ENCODE measurements at places on chromosomes 7 and 10.
A peak's percentile ranks its signal among the peaks of the same experiment; 100 is the strongest.

GRCh38 chr10:23099816-23100215, 4.4 kb downstream of the MSRB2 start:
- no peak for DNase-seq

DNA sequence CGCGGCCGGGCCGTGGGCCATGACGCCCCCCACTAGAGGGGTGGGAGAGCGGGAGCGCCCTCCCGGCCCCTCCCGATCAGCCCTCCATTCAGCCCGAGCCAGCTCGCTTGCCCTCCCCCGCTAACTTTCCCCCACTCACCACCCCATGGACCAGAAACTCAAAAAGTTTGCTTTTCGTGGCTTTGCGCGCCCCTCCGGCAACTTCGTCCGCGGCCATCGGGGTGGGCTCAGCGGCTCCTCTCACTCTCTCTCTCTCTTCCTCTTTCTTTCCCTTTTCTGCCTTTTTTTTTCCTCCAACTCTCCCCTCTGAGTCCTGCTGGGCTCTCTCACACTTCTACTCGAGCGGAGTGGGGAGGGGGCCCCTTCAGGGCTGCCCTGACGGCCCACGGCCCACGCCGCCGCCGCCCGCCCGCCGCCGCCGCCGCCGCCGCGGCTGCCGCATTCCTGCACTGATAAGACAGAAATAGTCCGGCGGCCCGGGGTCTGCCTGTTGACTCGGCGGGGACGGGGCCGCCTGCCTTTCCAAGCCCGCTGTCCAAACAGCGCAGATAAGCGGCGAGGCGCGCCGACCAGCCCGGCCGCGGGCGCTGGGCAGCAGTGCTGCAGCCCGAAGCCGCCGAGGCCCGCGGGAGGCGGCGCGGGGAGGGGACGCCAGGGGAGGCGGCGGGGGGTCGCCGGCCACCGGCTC, at the start of gene SMARCD3:
Gene SMARCD3 (minus strand): TSS at position 349 of the 688 bp plus-strand sequence. CDS start 132 bp downstream, at position 217.
- no peak for DNase-seq

GRCh38 chr10:75744261-75744660, 312.8 kb downstream of the LRMDA start:
- DNase-seq = no peak

DNA sequence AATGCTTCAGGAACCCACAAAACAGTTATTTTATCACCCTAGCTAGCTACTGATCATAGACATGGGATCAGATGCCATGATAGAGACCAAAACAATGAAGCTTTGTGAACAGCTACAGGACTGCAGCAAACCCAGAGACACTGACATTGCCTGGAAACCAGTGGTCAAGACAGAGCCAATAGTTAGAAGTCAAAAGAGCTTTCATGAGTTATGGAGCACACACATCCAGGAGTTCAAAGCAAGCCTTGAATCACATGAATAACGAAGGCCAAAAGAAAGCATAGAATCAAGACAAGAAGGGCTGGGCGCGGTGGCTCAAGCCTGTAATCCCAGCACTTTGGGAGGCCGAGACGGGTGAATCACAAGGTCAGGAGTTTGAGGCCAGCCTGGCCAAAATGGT, 34.5 kb upstream of the GSAP start:
- DNase-seq = no peak

DNA sequence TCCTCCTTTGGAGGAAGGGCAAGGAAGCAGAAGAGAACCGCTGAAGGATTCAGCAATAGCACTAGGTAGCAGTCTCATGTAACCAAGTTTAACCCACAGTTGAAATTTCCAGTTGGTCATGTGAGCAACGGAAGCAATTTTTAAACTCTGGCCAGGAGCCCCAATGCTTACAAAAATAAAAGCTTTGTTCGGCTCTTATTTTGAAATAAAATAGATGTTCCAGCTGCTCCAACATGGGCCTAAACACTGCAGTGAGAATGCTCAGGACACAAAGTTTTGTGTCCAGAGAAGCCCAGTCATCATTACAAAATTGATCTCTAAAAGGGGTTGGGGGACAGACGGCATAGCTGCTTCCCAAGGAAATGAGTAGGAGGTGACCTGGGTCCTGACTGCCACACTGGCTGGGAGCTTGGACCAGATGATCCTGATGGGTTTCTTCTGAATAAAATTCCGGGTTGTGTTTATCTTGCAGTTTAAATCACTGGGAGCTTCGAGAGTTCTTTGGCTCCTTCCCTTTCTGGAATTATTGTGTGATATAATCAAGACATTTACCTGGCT, 452 bp upstream of the TMEM140 start:
- peak; percentile 44 for DNase-seq

DNA sequence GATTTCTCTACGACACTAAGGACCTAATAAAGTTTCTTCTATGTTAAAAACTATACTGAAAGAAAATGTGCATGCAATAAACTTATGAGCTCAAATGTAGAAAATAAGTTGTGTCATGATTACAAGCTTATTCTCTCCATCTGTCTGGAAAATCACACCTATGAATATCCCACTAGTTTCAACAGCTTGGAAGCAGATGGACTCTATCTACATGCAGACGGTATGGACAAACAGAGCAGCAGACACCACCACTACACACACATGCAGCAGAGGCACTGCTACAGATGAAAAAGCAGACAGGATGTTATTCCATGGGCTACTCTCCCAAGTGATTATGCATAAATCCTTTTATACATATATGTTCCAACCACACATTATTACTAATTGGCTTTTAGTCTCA, 123.4 kb upstream of the TARP start:
- DNase-seq = no peak

- no peak for DNase-seq
These were observed 3.9 kb downstream of the KLRG2 start for GRCh38 chr7:139479620-139480019.

GRCh38 chr7:55366461-55367070, 1.4 kb downstream of the LANCL2 start:
- peak; percentile 67 for DNase-seq

DNA sequence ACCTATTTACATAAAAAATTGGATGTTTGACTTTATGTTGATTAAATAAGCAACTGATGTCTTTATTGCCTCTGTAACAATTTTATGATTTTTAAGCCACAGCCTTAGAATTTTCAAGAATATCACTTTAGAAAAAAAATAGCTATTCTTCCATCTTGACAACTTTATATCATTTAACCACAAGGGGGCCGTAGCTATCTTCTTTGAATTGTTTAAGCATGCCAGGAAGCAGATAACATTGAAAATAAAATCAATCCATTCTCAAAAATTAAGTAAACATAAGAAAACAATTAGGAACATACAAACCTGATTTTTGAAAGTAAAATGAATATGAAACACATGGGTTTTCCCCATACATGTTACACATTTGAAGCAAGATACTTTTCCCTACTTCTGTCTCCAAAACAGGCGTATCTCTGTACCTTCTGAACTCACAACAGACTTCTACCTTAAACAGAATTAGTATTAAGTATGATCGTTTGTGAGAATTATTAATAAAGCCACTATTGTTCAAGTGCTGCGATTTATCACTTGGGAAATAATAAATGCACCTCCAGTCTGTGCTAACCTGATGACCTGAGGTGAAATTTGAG, 209.0 kb downstream of the CACNA2D1 start:
- DNase-seq = peak; percentile 80

GRCh38 chr10:123967626-123968243, 76.1 kb upstream of the CPXM2 start:
- peak; percentile 70 for DNase-seq

GRCh38 chr7:4025694-4026615, 656.1 kb upstream of the FOXK1 start:
- DNase-seq = no peak

GRCh38 chr10:127068485-127068884, 127.9 kb downstream of the INSYN2A start:
- DNase-seq = no peak

GRCh38 chr10:121608469-121609190, 10.4 kb upstream of the FGFR2 start:
- DNase-seq = peak; percentile 34

DNA sequence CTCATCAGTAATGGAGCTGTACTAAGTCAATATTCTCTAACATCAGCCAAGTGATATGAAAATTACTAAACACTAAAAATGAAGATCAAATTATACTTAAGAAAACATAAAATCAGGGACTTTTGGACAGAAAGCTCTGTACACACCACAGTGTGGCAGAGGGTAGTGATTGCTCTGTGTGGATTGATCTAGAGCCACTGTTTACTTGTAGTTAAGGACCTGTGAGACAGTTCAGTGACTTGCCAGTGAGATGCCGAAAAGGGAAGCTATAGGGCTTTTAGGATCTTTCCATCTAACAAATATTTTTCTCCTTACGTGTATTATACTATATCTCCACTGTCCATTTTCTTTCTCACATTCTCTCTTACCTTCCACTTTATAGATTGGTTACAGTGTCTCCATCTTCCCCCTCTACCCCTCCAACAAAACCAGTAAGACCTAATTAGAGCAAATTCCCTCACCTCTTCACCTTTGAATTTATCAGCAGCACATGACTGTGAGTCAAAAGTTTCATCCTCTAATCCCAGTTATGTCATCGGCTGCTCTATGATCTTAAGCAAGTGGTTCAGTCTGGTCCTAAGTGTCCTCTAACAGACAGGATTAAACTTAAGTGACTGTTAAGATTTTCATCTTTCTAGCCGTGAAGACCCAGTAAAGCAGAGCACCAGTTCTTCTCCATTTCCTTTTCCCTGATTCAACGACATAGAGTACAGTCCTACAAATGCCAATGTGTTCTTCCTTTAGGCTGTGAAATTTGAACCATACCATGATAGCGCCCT, 6.9 kb downstream of the PIK3CG start:
- DNase-seq = peak; percentile 45

DNA sequence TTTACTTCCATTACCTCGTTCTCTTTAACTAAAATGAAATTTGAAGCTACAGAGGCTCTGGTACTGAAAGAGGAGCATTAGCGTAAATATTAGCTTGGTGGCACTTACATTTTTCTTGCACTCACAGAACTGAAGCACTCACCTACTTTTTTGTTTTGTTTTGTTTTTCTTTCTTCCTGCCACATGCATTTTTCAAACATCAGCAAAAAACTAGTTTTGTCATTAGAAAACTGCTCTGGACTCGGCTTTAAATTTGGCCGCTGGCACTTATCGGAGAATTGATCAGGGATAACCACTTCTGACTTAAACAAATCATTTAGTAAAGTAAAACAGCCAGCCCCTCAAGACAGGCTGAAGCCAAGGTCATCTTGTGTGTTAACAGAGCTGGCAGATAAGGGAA, 216.3 kb downstream of the SFMBT2 start:
- no peak for DNase-seq

DNA sequence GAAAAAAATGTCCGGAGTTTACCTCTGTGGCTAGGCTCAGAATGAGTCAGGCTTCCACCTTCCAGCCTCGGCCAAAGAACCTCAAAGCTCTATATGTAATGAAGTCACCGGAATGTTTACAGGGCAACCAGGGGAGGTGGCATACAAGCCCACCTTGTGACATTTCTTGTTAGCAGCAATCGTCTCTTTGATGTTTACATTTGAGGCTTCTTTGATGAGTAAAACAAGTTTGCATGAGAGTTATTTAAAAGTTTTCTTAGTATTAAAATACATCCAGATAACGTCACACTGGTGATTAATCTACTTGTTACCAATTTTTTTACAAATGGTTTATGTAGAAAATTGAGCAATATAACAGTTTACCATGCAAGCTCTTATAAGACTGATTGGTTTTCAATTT, 133.1 kb upstream of the ADAM12 start:
- DNase-seq = no peak

DNA sequence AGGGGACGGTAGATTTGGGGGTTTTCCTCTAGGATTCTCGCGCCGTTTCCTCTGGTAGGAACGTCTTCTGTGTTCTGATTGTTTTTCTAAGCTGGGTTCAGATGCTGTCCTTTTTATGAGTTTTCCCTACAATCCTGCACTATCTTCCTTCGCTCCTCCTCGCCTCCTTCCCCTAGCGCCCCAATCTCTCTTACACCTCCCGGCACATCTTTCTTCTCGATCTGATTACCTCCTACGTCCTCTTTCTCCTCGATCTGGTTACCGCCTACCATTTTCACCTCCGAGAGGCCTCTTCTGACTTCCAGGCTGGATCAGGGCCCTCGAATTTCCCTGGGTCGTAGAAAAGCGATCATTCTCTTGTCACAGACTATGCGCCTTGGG, 413 bp downstream of the BUD31 start:
- peak; percentile 66 for DNase-seq

DNA sequence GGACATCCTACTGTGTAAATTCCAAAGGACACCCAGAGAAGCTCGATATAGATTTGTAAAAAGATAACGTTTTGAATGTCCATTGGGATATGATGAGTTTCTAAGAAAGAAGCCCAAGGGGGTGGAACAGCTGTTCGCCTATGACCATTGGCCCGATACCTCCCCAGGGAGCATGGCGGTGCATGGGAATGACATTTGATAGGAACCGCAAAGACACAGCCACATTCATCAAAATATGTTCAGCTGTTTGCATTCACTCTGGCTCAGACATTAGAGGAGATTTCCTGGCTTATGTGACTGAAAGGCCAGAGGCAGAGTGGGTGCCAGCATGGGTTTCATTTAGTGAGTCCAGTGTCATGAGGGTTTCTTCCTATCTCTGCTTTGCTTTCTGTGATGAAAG, 56.0 kb upstream of the BAIAP2L1 start:
- DNase-seq = no peak

- no peak for DNase-seq
These were observed 340.7 kb upstream of the MKI67 start for GRCh38 chr10:128466831-128467371.

- peak; percentile 60 for DNase-seq
These were observed 55.4 kb downstream of the SLC37A3 start for GRCh38 chr7:140342727-140343514.

- DNase-seq = no peak
These were observed 48.3 kb downstream of the ADCYAP1R1 start for GRCh38 chr7:31100445-31100844.

- DNase-seq = no peak
These were observed 53.4 kb downstream of the TAS2R16 start for GRCh38 chr7:122942059-122942458.

GRCh38 chr10:125911990-125912389, 15.6 kb downstream of the FANK1 start:
- DNase-seq = no peak

All from NAMALWA (cell line).